ENCODE measurements at places on chromosomes 3 and 15. TPM values are rescaled to one million over a fixed set of nuclear protein-coding genes. Genes with fewer than 3 reads are reported as not detected.

DNA sequence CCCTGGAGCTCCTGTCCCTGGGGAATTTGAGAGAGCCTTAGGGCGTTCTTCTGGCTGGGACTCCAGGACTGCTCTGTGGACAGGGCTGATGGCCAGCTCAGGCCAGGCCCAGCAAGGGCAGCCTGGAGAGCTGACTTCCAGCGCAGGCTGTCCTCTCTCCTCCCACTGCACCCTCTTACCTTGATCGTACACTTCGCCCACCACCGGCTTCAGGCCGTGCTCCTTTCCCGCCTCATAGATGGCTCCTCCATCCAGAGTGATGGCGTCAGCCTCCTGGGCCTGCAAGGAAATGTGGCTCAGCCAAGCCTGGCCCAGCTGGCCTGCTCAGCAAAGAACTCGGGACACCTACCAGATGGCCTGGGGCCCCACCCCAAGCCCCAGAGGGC lies 3.1 kb downstream of the MELTF start:
- H3K27ac ChIP-seq, result no peak overlapping the region
- H3K4me1 ChIP-seq, result peaks cover 24% of the 10 kb centered on the region
- DNase-seq, result no peak
- no peaks in the 10 kb centered on the region for H3K27me3 ChIP-seq
- H3K36me3 ChIP-seq, result no peaks in the 10 kb centered on the region

Gene SLC12A1
- not detected for total RNA-seq

Gene LMAN1L
- total RNA-seq, result not detected

DNA sequence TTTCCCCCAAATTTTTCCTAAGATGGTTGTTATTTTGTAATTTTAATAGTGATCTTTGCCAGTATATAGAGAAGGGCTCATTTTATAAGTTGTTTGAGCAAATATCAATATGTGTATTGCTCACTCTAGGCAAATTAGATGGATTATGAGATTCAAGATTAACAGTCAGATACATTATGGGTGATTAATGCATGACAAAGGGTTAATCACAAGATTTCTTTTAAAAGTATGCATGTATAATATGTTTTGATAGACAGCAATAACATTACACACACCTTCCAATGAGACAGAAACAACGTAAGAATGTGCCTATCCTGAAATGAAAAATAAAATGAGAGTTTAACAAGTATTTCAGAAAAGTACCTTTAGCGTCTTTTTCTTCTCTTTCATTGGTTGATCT lies 547.6 kb upstream of the AGTR1 start:
- H3K36me3 ChIP-seq, result no peaks in the 10 kb centered on the region
- no peak overlapping the region for H3K4me3 ChIP-seq
- no peaks in the 10 kb centered on the region for H3K4me1 ChIP-seq

Gene THRB
- total RNA-seq, result 22.8 TPM

All from vagina (tissue), 2 donors.